ENCODE measurements at places on chromosomes 6 and 20. TPM values are rescaled to one million over a fixed set of nuclear protein-coding genes. Genes with fewer than 3 reads are reported as not detected.

FAM83B gene
- not detected for total RNA-seq

EDN3 gene
- not detected for total RNA-seq

HLA-DOA gene
- 3.1 TPM for total RNA-seq

DNA sequence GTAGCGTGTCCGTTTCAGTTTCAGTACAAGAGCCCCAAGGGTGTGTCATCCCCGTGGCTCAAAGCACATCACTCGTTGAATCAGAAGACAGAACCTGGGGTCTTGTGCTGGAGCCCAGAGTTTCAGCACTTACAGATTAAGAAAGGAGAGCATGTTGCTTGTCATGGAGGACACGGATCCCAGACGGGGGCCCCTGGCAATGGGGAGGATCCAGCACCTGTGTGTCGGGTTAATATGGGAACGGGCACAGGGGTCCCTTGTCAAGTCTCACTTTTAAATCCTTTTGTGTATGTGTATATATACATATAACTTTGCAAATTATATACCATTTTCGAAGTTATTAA, 23.4 kb downstream of the THBS2 start:
- no peak overlapping the region for H3K4me3 ChIP-seq
- no peaks in the 10 kb centered on the region for H3K27me3 ChIP-seq
- no peak overlapping the region for H3K27ac ChIP-seq
- peaks cover 12% of the 10 kb centered on the region for H3K36me3 ChIP-seq
- no peaks in the 10 kb centered on the region for H3K4me1 ChIP-seq

DNA sequence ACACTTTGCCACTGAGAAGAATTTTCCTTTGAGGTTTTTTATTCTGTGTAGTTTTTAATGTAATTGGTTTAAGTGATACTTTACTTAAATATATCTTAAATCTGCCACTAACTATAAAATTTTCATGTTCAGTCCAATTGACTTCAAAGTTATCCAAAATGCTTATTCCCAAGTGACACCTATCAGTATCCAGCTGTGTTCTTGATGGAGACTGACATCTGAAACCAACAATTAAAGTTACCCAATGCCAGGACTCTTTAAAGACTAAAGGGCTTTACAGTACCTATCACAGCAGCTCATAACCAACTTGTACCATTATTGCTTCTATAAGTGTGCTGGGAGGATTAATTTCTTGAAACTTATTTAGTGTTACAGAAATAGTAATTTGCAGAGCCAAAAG, 13.8 kb upstream of the EYA4 start:
- no peaks in the 10 kb centered on the region for H3K36me3 ChIP-seq
- no peak overlapping the region for H3K27ac ChIP-seq
- H3K27me3 ChIP-seq = peaks cover 12% of the 10 kb centered on the region
- H3K4me1 ChIP-seq = no peaks in the 10 kb centered on the region
- H3K4me3 ChIP-seq = no peak overlapping the region
- no peak for DNase-seq

AARS2 gene
- total RNA-seq = 12.3 TPM

DNA sequence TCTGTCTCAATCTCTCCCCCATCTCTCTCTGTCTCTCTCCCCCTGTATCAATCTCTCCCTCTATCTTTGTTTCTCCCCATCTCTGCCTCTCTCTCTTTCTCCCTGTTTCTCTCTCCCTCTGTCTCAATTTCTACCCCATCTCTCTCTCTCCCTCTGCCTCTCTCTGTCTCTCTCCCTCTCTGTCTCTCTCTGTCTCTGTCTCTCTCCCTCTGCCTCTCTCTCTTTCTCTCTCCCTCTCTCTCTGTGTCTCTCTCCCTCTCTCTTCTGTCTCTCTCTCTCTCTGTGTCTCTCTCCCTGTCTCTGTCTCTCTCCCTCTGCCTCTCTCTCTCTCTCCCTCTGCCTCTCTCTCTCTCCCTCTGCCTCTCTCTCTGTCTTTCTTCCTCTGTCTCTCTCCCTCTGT, 62.6 kb downstream of the DACT2 start:
- no peak for DNase-seq
- no peak overlapping the region for H3K4me3 ChIP-seq
- no peaks in the 10 kb centered on the region for H3K27me3 ChIP-seq
- no peaks in the 10 kb centered on the region for H3K36me3 ChIP-seq

DNA sequence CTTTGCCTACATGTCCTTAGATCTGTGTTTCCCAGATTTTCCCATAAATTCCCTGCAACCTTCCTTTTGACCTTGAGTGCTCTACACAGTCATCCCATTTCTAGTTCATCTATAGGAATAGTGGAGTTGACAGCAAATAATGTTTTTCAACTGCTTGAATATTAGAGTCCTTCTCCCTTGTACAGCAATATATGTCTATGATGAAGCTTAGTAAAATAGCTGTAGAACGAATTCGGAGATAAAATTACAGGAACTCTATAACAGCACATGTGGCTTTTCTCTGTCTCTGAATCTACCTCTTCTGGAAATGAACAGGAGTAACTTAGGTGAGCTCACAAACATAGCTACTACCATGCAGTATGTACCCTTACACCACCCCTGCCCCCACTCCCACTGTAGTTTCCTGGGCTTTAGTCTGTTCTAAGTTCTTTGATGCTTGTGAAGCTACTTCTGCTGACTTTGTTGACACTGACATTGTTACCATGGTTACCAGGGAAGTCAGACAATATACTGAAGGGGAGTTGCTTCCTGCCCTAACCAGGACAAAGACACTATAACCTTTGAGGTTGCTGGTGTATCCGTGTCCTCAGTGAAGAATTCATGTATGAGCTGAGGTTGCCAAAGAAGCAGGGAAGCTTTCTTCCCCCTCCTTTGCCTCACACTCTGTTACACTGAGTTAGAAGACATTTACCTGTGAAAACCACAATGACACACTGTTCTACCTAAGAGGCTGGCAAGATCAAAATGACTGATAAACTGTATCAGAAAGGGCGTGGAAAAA, 35.8 kb upstream of the SHLD1 start:
- peaks cover 41% of the 10 kb centered on the region for H3K4me1 ChIP-seq
- peaks cover 6% of the 10 kb centered on the region for H3K36me3 ChIP-seq
- peak overlapping the region; percentile 73 for H3K27ac ChIP-seq
- peak; percentile 52 for DNase-seq

GRCh38 chr20:47667531-47668312, 117.6 kb downstream of the SULF2 start:
- no peaks in the 10 kb centered on the region for H3K4me1 ChIP-seq
- H3K4me3 ChIP-seq = no peak overlapping the region
- no peak for DNase-seq
- no peaks in the 10 kb centered on the region for H3K27me3 ChIP-seq
- no peak overlapping the region for H3K27ac ChIP-seq
- H3K36me3 ChIP-seq = no peaks in the 10 kb centered on the region

DNA sequence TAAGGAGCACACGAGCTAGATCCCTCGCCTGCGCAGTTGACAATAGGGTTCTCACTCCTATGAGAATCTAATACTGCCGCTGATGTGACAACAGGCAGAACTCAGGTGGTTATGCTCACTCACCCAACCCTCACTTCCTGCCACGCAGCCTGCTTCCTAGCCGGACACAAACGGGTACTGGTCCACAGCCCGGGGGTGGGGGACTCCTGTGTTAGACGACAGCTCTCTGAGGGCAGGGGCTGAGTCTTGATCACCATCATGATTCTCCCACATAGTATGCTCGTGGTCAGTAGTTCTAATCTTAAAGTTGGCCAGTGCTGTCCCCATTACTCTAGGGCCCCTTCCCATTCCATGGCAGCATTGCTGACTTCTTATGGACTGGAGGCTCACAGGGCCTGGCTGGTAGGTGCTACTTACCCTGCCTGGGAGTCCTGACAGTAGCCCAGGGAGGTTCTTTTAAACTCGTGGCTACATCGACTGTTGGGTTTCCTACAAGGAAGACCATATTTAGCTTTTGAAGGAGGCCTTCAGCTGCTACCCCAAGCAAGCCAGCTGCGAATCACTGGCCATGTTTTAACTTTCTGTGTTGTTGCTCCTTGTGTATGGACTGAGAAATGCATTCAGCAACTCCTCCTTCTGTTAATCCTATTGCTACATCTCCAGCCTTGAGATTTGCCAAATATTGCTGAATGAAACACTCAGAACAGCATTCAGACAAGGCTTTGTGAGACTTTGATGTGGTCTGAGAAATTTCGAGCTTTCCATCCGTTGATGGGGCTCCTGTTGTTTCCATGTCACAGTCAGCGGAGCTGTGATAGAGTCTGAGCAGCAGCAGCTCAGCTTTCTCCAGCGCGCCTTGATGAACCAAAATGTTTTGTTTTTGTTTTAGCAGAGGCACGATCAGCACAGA, 300.3 kb downstream of the NRN1 start:
- no peaks in the 10 kb centered on the region for H3K27me3 ChIP-seq
- peaks cover 23% of the 10 kb centered on the region for H3K4me1 ChIP-seq
- no peak overlapping the region for H3K27ac ChIP-seq
- H3K36me3 ChIP-seq = peaks cover 3% of the 10 kb centered on the region

CRISP3 gene
- not detected for total RNA-seq

DNA sequence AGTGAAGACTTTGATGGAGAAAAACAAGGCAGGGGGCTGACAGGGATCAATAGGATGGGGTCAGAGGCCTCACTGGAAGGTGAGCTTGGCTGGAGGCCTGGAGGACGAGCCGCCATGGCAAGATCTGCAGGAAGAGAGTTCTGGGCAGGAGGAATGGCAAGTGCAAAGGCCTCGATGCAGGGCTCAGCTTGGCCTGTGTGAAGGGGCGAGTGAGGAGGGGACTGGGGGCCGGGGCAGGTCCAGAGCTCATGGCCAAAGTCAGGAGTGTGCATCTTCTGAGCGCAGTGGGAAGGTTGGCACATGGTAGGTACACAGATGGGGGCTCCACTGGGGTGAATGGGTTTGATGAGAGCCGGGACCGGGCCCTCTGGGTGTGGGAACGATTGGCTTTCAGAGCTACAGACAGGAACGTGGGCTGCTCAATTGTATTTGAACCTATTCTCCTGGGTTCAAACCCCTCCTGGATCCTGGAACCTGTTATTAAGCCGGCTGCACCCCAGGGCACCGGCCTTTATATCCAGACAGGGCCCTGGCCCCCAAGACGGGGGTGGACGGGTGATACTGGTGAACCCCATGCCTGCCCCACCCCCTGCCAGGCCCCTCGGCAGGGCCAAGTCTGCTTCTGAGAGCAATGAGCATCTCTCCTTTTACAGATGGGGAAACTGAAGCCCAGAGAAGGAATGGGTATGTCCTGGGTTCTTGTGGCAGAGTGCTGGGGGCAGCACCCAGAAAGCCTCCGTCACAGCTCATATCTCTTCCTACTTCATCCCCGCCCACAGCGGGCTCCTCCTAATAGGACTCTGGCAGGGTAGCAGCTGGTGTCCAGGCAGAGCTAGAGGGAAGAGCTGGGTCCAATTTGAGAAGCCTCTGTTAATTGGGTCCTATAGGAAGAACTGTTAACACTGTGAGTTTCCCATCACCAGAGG, 106.1 kb downstream of the CEBPB start:
- H3K36me3 ChIP-seq = no peaks in the 10 kb centered on the region
- H3K27me3 ChIP-seq = peaks cover 15% of the 10 kb centered on the region
- H3K27ac ChIP-seq = no peak overlapping the region

- H3K27ac ChIP-seq = no peak overlapping the region
- H3K4me1 ChIP-seq = peaks cover 11% of the 10 kb centered on the region
- no peak for DNase-seq
- H3K4me3 ChIP-seq = no peak overlapping the region
- H3K27me3 ChIP-seq = no peaks in the 10 kb centered on the region
Measured at GRCh38 chr20:31551163-31552081, 37.2 kb downstream of the HM13 start.

DNA sequence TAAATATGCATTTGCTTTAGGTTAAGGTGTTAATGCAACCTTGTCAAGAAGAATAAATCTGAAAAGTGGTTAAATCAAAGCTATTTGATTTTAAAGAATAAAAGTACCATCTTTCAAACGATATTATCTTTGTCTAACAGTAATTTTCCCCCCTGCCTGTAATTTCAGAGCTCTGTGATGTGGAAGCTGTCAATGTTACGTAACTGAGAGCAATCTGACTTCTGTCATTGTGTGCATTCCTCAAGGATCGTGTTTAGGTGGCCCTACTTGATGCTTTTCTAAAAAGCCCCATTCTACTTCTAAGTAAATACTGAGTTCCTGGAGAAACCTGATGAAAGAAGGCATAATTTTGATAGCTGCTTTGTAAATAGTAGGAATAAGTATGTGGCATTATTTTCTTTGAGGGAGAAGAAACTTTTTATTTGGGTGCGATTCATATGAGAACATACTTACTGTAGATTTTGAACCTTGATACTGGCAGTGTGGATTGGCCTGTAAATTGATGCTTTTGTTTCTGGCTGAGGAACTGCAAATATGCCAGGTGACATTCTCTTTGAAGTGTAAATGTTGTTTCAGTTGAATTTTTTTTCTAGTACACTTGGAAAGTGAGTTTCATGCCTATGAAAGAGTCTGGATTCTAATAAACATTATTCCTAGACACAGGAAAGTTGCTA, 529.6 kb upstream of the FLRT3 start:
- DNase-seq = no peak
- H3K4me1 ChIP-seq = no peaks in the 10 kb centered on the region
- no peaks in the 10 kb centered on the region for H3K27me3 ChIP-seq
- no peak overlapping the region for H3K4me3 ChIP-seq

TRIM10 gene
- total RNA-seq = 0.39 TPM

DNA sequence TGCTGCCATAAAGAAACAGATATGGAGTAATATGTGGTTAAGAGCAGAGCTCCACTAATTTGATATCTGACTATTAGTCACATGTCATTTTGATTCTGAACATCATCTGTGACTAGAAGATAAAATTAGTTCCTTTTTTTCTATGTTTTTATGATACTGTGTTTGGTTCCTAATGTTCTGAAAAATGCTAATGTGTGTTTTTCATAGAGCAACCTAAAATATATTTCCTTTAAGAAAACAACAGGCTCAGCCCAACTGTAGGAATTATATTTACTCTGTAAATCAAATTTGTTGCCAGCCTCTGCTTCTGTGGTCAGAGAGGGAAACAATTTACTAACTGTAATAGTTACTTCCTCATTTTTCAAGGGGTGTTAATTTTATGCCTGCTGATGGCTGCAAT, 33.3 kb upstream of the TXLNB start:
- no peak overlapping the region for H3K4me3 ChIP-seq
- H3K27me3 ChIP-seq = no peaks in the 10 kb centered on the region
- H3K4me1 ChIP-seq = peaks cover 37% of the 10 kb centered on the region
- DNase-seq = no peak
- H3K36me3 ChIP-seq = peaks cover 7% of the 10 kb centered on the region

VSTM2L gene
- total RNA-seq = 0.60 TPM

SPDEF gene
- total RNA-seq = 0.16 TPM

Data from activated T-cell treated with anti-CD3 and anti-CD28 coated beads, Interleukin-2, amount 50 U/mL, for 72 hours (primary cell).